ENCODE measurements at places on chromosomes 13 and 19.

GRCh38 chr19:2495651-2496316 lies 19.9 kb downstream of the GADD45B start:
- no peak for DNase-seq

- DNase-seq, result no peak
Observed at GRCh38 chr13:52850072-52850395, 1.6 kb upstream of the PCDH8 start.

DNA sequence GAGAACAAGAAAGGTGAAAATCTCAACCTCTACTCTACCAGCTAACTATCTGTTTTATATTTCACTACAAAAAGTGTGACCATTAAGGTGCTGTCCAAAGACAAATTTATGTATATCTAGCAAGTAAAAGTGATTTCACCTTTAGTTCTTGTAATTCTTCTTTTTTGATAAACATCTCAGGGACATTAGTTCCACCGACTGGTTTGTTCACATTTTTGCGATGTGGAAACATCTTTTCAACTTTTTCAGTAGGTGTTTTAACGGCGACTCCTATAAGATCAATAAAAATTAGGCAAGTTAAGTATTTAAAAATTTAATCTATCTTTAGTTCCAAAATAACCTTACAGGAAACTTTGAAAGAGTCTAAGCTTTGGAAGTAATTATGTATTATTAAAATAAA lies 33.3 kb downstream of the CLDN10 start:
- DNase-seq, result no peak

- DNase-seq, result no peak
Observed at GRCh38 chr19:49767967-49768581, 1.3 kb downstream of the AP2A1 start.

- DNase-seq, result no peak
Observed at GRCh38 chr13:73074014-73074413, 15.2 kb downstream of the KLF5 start.

- DNase-seq, result no peak
Observed at GRCh38 chr19:56987184-56987583, 132.6 kb upstream of the USP29 start.

GRCh38 chr13:79861731-79862130 lies 380.8 kb downstream of the NDFIP2 start:
- DNase-seq, result no peak

DNA sequence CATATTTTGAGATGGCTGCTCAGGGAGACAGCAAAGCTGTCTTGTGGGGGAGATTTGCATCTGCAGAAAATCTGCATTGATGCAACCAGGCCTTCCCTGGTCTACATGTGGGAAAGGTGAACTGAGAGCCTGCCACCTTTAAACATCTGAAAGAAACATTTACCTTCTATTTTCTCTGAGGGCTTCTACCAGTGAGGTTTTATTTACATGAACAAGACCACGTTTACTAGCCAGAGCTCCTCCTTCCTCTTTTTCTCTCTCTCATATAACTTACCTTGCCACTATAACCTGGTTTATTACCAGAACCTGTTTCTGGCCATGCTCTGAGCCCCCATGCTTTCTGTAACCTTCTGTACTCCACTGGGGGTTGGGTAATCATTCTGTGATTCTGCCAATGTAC lies 14.4 kb upstream of the RUBCNL start:
- DNase-seq, result no peak

- no peak for DNase-seq
Observed at GRCh38 chr19:22882797-22883196, 50.7 kb downstream of the ZNF723 start.

- DNase-seq, result no peak
Observed at GRCh38 chr19:47658431-47659348, 49.8 kb downstream of the BICRA start.

DNA sequence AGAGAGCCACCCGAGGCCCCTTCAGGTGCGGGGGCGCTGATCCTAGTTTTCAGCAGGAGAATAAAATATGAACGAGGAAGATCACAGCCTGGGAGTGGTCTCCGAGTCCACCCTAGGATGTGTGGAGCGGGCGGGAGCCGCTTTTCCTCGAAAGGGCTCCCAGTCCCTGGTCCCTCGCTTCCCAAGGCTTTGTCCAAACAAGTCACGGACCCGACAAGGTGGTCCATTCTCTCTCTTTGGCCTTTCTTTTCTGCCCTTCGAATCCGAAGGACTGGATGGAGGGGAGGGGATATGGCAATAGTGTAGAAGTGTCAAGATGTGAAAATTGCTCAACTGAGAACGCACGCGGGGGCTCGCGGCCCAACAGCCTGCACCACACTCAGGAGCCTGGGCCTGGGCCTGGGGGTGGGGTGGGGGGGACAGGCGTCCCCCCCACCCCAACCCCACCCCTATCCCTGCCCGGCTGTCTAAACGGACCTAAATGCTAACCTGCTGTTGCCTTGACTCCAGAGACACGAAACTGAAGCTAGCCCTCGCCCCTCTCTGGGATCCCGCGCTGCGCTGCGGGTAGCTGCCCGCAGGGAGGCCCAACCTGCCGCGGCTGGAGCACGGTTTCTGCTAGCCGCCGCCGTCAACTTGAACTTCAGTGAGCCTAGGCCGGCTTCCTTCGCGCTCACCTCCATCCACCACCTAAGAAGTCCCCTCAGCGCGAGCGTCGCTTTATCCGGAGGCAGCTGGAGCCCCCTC lies 7.1 kb downstream of the ZIC2 start:
- DNase-seq, result no peak

DNA sequence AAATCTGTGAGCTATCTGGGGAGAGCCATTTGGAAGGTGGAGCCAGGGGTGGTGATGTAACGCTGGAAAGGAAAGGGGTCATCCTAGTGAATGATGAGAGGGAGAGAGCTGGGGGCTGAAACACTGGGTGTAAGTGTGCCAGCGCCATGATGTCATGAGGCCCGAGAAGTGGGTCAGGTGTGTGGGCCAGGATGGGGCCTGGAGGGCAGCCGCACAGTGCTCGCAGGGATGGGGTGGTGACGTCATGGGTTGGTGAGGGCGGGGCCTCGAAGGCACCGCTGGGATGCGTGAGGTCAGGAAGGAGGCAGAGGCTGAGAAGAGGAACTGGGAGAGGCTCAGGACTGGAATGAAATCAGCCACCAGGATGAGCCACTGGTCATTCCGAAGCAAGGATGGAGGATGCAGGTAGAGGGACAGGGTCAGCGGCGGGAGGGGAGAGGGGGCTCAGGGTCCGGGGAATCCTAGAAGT lies 4.4 kb downstream of the CCDC61 start:
- no peak for DNase-seq

GRCh38 chr13:32415019-32415418 lies 12.9 kb downstream of the N4BP2L1 start:
- DNase-seq, result no peak

DNA sequence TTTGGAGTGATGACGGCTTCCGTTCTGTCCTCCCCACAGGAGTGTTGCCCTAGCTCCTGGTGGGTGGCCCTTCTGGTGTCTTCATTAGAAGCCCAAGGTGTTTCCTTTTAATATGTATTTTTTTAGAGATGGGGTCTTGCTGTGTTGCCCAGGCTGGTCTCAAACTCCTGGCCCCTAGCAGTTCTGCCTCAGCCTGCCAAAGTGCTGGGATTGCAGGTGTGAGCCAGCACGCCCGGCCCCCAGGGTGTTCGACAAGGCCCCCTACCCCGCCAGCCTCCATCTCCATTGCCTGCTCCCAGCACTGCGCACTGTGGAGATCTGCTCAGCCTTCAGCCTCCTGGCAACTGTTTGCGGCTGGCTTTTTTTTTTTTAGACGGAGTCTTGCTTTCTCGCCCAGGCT lies 31.2 kb downstream of the BTBD2 start:
- no peak for DNase-seq

- DNase-seq, result no peak
Observed at GRCh38 chr19:1774989-1775772, 21.9 kb downstream of the ONECUT3 start.

- no peak for DNase-seq
Observed at GRCh38 chr13:44241638-44242037, 132.0 kb upstream of the SERP2 start.

All from stimulated activated CD8-positive, alpha-beta memory T cell treated with anti-CD3 and anti-CD28 coated beads, Interleukin-15, amount 100 ng/mL, for 24 hours (primary cell).